Activated T-helper 2 cell treated with anti-CD3 and anti-CD28 coated beads, Interferon-gamma antibody, Interleukin-2, Interleukin-4, amounts not matched to agents 10 μg/mL and 5 μg/mL and 100 μg/mL, durations not matched to agents 14 hours and 24 hours and 36 hours (primary cell): ENCODE measurements at places on chromosomes 11 and 22.

DNA sequence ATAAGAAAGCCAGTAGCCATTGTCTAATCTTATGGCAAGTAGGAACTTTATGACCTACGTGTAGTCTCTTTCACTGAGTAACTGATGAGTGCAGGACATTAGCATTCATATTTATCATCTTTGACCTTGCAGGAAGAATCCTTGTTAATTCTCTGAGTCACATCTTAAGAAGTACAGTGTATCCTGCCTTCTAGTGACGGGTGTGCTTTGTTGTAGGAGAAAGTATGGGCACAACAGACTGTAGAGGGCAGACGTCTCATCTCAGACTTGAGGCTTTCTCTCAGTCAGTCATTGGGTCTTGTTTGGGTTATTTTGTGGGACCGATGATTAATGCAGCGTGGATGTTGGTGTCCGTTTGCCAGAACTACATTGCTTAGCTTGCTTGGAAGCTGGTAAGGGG, 6.8 kb downstream of the RNF214 start:
- peaks cover 30% of the 10 kb centered on the region for H3K36me3 ChIP-seq
- H3K27ac ChIP-seq, result no peak overlapping the region
- no peak overlapping the region for H3K4me3 ChIP-seq
- DNase-seq, result no peak
- peaks cover under 1% of the 10 kb centered on the region for H3K4me1 ChIP-seq

DNA sequence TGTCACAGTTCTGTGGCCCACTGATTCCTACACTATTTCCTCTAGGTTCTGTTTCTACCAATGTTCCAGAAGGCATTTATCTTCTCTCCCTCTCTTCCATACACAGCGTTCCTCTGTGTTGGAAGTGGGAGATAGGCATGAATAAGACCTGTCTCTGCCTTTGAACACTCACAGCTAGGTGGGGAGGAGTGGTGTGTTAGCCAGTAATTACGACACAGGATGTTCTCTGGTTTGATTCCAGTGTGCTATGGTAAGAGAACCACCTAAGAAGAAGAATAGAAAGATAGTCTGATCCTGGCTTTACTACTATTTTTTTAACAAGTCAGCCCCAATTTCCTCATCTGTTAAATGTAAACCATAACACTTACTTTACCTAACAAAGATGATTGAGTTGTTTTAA, 200.2 kb upstream of the MTMR2 start:
- H3K4me1 ChIP-seq, result peaks cover 23% of the 10 kb centered on the region
- no peaks in the 10 kb centered on the region for H3K27me3 ChIP-seq
- peaks cover 21% of the 10 kb centered on the region for H3K36me3 ChIP-seq
- no peak overlapping the region for H3K27ac ChIP-seq
- no peak overlapping the region for H3K4me3 ChIP-seq
- no peak for DNase-seq

- H3K4me3 ChIP-seq, result no peak overlapping the region
- H3K27me3 ChIP-seq, result no peaks in the 10 kb centered on the region
- no peaks in the 10 kb centered on the region for H3K36me3 ChIP-seq
Measured at GRCh38 chr11:101993172-101993571, 54.1 kb upstream of the CFAP300 start.

DNA sequence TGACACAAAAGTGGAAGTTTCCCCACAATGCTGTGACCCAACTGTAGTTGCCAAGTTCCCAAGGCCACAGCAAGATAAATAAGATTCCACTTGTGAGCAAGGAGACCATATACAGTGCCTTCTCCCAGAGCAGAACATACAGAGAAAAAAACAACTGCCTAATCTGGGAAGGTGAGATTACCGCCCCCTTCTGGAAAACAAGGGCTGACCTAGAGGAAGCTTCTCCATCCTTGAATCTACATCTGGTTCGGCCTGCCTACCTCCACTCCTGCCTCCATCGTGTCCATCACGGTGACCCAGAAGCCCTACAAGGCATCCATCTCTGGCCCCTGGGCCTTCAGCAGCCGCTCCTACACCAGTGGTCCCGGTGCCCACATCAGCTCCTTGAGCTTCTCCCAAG, 6.1 kb upstream of the RNASEH2C start:
- H3K36me3 ChIP-seq, result no peaks in the 10 kb centered on the region
- no peak for DNase-seq
- no peak overlapping the region for H3K4me3 ChIP-seq
- no peak overlapping the region for H3K27ac ChIP-seq
- H3K4me1 ChIP-seq, result no peaks in the 10 kb centered on the region

- no peak overlapping the region for H3K4me3 ChIP-seq
- DNase-seq, result no peak
- no peak overlapping the region for H3K27ac ChIP-seq
- no peaks in the 10 kb centered on the region for H3K4me1 ChIP-seq
Measured at GRCh38 chr11:133659538-133660201, 127.4 kb upstream of the OPCML start.

GRCh38 chr22:49968831-49969661, 8.5 kb downstream of the PIM3 start:
- DNase-seq, result no peak
- H3K36me3 ChIP-seq, result peaks cover 19% of the 10 kb centered on the region
- H3K4me1 ChIP-seq, result peaks cover 17% of the 10 kb centered on the region

DNA sequence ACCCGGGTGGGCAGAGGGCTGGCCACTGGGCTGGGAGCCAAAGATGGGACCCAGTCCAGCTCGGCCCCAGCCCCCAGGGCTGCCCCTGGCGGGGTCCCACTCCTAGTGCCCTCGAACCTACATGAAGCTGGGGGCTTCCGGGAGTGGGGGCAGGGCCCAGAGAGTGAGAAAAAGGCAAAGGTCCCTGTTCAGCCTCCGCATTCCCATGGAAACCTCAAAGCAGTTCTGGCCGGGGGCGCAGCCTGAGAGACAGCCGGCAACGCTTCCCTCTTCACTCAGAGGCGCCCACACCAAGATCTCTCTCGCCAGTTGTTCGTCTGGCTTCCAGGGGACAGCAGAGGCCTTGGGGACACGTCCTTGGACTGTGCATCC, 22.4 kb upstream of the ARHGAP8 start:
- H3K4me3 ChIP-seq, result no peak overlapping the region
- H3K27me3 ChIP-seq, result no peaks in the 10 kb centered on the region
- H3K36me3 ChIP-seq, result no peaks in the 10 kb centered on the region
- DNase-seq, result no peak

DNA sequence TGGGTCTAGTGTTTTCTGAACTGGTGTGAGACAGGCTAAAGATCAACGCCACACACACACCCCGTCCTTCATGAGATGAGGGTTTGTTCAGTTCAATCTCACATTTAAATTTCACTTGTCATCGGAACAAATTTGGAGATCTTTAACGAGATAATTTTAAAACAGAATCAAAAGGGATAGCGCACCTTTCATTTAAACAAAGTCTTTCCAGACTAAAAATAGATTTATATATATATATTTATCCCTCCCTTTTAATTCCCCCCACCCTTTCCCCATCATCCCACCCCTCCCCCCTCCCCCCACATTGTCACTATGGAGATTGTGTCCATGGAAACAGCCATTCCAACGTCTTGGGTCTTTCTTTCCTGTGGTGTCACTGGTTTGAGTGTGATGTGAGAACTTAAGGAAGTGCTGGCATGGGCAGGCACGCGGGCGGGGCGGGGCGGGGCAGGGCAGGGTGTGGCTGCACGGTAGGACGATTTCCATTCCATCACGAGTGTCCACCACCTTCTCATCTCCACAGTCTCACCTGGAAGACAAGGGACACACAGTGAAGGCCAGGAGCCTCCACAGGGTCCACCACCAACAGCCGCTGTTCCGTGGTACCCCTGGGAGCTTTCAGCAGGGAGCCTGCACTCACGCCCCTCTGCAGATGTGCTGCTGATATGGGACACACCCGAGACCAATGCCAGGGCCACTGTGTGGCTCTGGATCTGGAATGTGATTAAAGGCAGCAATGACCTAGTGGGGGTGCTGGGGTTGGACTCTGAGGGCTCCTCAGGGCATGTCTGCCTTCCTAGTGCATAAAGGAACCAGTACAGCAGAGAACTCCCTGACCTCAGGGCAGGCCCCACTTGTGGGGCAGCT, 30.5 kb upstream of the CYP2D6 start:
- no peak overlapping the region for H3K27ac ChIP-seq
- no peak for DNase-seq
- H3K4me3 ChIP-seq, result no peak overlapping the region

DNA sequence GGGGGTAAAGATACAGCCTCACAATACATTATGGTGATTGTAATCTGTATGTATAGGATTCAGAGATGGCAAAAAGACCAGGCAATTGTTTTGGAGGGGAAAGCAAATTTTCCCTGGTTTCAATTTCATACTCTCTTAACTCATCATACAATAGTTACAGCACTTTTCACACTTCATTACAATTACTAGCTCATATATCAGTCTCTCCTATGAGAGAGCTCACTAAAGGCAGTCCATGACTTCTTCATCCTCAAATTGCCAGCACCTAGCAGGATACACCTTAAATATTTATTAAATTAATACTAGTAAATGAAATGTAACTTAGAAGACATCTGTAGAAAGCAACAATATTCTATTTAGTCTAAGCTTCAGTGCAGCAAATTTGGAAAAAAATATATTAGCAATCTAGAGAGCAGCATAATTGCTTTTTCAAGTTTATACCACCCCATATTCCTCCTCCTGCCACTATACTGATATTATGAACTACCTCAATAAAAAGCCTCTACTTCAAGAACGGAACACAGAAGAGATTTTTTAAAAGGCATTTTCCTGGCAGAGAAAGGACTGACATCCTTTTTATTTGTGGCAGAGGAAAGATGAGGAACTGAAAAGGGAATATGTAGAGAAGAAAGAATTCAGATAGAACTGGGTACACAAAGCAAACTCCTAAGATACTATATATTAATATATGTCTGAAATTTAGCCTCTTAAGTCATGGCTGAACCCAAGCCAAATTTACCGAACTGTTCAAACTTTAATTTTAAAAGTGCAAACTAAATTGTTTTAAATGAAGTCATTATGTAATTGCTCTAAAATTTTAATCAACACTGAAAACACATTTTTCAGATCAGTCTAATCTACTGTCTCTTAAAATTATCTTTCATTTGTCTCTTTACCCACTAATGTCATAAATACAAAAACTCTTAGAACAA, 27.7 kb downstream of the PICALM start:
- H3K4me3 ChIP-seq, result no peak overlapping the region
- no peak for DNase-seq
- H3K36me3 ChIP-seq, result peaks cover 41% of the 10 kb centered on the region
- peaks cover 54% of the 10 kb centered on the region for H3K4me1 ChIP-seq
- peak overlapping the region; percentile 60 for H3K27ac ChIP-seq

GRCh38 chr11:117929916-117930570, 841 bp upstream of the TMPRSS13 start:
- no peak overlapping the region for H3K4me3 ChIP-seq
- no peaks in the 10 kb centered on the region for H3K27me3 ChIP-seq
- H3K36me3 ChIP-seq, result no peaks in the 10 kb centered on the region
- H3K27ac ChIP-seq, result peak overlapping the region; percentile 90

- no peak overlapping the region for H3K4me3 ChIP-seq
- DNase-seq, result no peak
- H3K27ac ChIP-seq, result no peak overlapping the region
- peaks cover 48% of the 10 kb centered on the region for H3K4me1 ChIP-seq
- H3K36me3 ChIP-seq, result peaks cover 37% of the 10 kb centered on the region
Measured at GRCh38 chr11:108221371-108221770, 1.1 kb downstream of the NPAT start.

DNA sequence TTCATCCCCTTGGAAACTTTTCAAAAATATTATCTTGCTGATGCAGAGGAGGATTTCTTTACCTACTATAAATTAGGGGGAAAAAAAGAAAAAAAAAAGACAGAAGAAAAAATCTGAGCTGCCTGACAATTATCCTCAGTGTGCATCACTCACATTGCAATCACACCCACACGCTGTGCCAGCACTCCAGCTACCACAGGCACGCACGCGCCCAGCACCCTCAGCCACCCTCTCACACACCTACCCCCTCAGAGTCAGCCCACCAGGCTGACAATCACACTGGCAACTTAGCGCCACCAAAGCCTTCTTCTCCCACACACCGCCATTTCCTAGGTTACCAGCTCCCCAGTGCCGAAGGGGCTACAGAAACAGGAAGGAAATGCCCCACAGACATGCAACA, 236.1 kb downstream of the KCNA4 start:
- H3K27ac ChIP-seq, result no peak overlapping the region
- H3K4me1 ChIP-seq, result no peaks in the 10 kb centered on the region
- no peaks in the 10 kb centered on the region for H3K36me3 ChIP-seq
- no peaks in the 10 kb centered on the region for H3K27me3 ChIP-seq
- no peak for DNase-seq
- no peak overlapping the region for H3K4me3 ChIP-seq

DNA sequence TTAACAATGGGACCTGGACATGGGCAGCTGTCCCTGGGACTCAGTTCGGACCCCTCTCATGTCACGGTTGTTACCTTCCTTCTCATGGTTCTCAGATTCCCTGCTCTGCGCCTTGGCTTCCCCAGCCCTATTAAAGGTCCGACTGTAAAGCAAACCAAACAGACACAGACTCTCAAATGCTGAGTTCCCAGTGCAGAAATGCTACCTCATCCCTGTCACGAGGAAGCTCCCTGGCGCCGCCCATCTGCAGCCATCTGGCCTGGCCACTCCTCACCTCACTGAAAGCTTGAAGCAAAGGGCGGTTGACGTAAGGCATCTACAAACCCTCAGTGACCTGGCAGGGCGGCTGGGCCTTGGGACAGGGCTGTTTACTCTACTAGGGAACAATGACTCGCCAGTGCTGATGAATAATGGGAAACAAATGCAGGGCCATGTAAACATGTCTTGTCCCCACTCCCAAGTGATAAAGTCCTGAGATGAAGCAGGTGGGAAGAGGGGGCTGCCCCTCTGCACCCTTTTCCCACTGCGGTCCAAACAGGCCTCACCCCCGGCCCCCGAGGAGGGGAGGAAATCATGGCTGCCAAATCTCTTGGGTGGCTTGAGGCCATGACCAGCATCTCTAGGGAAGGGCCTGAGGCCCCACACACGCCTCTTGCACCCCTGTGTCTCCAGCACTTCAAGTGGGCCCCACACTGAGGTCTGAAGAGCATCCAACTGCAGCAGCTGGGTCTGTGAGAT, 49.3 kb downstream of the SCUBE1 start:
- no peak overlapping the region for H3K27ac ChIP-seq
- H3K4me3 ChIP-seq, result no peak overlapping the region
- no peaks in the 10 kb centered on the region for H3K27me3 ChIP-seq
- H3K4me1 ChIP-seq, result peaks cover 2% of the 10 kb centered on the region
- no peaks in the 10 kb centered on the region for H3K36me3 ChIP-seq

DNA sequence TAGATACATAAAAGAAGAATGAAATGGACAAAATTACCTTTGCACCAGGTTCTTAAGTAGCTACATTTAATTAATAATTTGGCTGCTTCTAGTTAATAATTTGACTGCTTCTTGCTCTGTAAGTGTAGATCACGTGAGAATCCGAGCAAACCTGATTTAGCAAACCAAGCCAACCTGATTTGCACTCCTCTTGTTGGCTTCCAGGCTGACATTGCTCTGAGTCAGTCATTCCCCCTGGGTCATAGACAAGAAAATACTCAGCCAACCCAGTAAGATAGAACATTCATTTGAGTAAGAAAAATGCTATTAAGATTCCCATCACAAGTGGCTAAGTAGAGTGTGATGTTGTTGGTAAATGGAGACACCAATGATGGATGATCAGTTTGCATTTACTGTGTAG, 304.1 kb downstream of the C11orf87 start:
- DNase-seq, result no peak
- no peaks in the 10 kb centered on the region for H3K4me1 ChIP-seq

GRCh38 chr11:8309311-8309710, 45.6 kb upstream of the LMO1 start:
- no peak overlapping the region for H3K4me3 ChIP-seq
- no peaks in the 10 kb centered on the region for H3K36me3 ChIP-seq
- no peak overlapping the region for H3K27ac ChIP-seq
